HuH-7 (cell line): ENCODE measurements at places on chromosomes 2 and 18.

DNA sequence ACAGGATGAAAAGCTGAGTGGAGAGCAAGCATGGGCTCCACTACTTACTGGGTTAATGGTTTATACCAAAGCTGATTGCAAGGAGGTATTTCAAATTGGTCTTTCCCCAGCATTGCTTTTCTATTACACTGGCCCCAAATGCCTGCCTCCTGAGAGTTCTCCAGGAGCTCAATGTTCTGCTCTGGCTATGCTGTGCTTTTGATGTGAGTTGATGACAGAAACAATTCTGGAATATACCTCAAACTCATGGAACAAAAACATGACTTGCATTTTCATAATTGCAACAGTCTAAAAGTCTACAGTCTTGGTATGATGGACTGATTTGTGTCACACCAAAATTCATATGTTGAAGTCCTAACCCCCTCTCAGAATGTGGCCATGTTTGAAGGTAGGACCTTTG, 258.0 kb downstream of the CDH20 start:
- no peak for DNase-seq

DNA sequence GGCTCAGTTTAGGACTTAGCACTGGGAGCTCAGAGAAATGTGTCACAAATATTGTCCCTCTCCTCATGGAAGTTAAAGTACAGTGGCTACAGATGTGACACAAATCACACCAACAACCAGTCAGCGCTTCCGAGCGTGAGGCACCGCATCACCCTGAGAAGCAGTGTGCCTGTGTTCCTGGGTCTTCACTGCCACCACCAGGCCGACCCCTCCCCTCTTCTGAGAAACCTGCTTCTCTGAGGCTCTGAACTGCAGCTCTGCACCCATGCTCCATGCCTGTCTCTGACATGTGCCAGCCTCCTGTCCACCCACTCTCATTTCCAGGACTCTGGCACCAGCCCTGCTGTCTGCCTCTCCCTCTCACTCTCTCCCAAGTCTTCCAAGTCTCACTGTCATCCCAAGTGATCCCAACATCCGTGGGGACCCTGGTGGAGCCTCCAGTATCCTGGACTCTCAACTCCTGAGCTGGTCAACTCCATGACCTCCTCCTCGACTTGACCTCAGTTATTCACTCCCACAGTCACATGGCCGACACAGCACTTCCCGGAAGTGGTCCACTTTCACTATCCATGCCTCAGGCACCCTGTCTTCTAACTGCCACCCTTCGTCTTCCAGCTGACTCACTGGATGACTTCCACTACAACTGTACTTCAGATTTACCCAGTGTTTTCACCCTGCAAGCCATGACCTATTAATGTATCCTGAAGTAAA, 73.5 kb downstream of the FBXO15 start:
- no peak for DNase-seq

GRCh38 chr2:178298785-178299212, 104.5 kb downstream of the OSBPL6 start:
- no peak for DNase-seq

- no peak for DNase-seq
These were observed 51.4 kb downstream of the FAM178B start for GRCh38 chr2:96934831-96935540.

- DNase-seq: no peak
These were observed 95.2 kb upstream of the KLF7 start for GRCh38 chr2:207260947-207261346.

- no peak for DNase-seq
These were observed 159.1 kb upstream of the ZSWIM2 start for GRCh38 chr2:187008111-187008510.

DNA sequence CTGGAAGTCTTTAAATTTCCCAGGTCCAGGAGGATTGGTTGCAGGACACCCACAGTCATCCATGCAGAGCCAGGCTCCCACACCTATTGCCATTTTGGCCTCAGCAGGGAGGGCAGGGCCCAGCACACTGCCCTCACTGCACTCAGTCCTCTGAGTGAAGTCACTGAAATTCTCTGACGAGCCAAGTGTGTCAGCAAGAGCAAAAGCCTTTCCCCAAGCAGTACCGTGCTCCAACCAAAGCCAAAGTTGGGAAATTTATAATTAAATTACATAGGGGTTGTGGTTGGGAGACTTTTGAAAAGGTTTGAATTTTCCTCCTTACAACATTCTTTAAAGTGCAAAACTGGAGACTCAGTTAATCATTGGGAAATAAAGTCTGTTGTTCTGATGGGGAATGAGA, 98.5 kb upstream of the CD226 start:
- no peak for DNase-seq

DNA sequence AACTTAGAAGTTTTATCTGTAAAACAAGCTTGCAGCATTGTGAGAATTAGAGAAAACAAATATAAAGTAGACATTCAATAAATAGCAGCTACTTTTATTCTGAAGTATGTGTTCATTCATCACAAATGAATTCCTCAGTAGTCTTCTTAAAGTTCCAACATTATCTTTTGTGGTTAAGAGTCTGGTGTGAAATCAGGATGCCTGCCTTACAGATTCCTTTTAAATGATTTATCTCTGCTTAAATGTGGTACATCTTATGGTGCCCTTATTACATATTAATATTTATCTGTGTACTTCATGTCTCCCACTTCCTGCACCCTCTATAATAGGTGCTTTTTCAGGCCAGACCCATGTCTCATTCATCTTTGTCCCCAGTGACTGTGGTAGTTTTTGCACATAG, 595.0 kb downstream of the STK39 start:
- DNase-seq: no peak

GRCh38 chr2:113867571-113867970, 22.3 kb upstream of the ACTR3 start:
- no peak for DNase-seq

DNA sequence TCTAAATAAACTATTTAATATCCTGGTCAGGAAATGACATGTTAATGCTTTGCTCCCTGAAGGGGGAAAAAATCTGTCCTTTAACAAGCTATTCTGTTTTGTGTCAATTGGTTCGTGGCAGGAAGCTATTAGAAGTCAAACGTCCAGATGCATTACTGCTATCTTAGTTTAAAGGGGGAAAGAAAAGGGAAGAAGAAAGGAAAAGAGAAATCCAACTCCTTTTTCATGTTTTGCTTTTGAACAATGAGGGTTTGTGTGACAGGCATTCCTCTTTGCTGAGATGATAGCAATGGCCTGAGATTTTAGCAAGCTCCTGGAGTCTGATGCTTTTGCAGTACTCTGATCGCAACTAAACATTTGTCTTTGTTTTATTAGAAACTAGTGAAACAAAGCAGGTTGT, 24.6 kb downstream of the TRIB2 start:
- no peak for DNase-seq

DNA sequence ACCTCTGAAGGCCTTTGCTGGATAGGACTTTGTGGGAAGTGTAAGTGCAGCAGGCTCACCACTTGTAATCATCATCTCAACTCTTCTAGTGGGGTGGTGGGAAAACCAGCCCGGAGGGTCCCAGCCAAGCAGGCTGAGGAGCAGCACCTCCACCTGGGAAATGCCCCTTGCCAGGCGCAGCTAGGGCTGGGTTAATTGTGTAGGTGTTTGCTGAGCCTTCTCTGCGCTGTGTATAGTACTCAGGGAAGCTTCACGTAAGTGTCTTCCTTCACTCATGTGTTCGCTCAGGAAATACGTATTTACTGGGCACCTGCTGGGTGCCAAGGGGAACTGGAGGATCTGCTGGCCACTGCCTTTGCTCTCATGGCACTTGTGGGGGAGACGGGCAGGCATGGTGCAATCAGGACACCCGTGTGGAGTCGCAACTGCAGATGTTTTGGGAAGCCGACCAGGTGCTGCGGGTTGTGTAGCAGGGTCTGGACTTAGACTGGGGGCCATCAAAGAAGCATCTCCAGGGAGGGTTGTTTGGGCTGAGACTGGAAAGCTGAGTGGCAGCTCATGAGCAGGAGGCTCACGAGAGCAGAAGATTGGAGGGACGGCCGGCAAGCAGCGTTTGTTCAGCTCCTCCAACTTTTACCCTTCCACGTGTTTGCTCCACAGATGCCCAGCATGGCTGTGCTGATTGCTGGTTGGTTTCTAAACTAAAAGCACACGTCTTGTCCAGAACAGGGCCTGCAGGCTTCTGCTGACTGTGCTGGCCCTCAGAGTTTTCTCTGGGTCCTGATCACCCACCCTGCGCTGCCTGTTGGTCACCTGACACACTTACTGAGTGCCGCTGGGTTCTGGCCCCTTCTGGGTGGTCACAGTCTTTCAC, 164.6 kb downstream of the LDLRAD4 start:
- DNase-seq: no peak

GRCh38 chr2:234963773-234964615, 12.2 kb downstream of the SH3BP4 start:
- no peak for DNase-seq

DNA sequence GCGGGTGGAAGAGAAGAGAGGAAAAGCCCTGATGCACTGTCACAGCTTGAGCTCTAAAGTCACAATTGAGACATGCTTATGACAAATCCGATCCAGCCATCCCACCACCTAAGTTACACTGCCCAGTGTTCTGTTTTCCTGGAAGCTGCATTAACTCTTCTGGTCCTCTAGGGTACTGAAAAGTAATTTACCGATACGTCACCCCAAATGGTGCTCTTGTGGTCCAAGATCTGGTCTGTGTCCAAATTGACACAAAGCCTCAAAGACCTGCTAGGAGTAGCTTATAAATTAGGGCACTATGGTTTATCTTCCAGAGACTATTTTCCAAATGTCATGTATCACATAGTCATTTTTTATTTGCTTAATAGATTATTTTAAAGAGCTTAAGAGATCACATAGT, 186.7 kb upstream of the ETAA1 start:
- no peak for DNase-seq

GRCh38 chr18:46069524-46069923, 2.5 kb downstream of the PSTPIP2 start:
- no peak for DNase-seq
